Fibroblast of lung (primary cell): ENCODE measurements at places on chromosomes 1 and 21. TPM values are rescaled to one million over a fixed set of nuclear protein-coding genes. Genes with fewer than 3 reads are reported as not detected.

GRCh38 chr1:235855811-235856429 lies 10.8 kb downstream of the LYST start:
- DNase-seq, result no peak

- no peak for DNase-seq
Measured at GRCh38 chr1:30863858-30864604, 44.5 kb downstream of the SDC3 start.

DNA sequence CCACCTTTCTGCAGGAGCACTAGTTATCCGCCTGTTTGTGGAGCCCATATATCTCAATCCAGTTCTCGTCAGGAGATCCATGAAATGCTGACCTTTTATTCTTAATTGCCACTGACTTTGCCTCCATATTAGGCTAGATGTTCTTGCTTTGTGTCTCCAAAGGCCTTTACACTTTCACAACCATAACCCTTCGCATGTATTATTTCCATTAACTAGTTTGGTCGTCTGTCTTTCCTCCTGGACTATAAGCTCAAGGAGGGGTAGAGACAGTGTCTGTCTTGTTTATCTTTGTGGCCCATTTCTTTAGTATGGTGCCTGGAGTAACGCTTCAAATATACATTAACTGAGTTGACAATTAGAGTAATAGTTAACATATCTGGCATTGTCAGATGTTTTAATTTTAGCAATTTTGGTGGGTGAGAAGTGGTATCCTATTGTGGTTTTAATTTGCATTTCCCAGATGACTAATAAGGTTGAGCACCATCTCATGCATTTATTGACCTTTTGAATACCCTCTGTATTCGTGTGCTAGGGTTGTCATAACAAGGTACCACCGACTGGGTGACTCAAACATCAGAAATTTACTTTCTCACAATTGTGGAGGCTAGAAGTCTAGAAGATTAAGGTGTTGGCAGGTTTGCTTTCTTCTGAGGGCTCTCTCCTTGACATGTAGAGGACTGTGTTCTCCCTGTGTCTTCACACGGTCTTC lies 21.7 kb upstream of the IL12RB2 start:
- no peak for DNase-seq

DNA sequence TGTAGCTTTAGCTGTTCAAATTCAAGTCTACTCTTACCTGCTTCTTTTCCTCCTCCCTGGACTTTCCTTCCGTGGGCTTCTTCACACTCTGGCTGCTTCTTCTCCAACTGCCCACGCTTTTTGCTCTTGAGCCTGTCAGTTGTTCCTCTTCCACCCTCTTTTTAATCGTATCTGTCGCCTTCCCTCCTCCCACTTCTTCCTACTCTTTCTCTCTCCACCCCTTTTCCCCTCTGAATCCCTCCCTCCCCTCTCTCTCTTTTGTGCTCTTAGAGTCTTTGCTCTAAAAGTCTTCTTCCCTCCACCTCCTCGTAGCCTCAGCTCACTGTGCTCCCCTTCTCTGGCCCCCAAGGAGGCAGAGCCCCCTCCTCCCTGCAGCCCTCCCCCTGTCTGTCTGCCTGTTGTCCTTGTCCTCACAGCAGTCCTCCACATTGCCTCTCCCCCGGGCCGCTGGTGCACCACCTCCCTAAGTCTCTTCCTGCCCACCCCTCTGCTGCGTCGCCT lies 12.9 kb upstream of the GJA5 start:
- DNase-seq, result no peak

DNA sequence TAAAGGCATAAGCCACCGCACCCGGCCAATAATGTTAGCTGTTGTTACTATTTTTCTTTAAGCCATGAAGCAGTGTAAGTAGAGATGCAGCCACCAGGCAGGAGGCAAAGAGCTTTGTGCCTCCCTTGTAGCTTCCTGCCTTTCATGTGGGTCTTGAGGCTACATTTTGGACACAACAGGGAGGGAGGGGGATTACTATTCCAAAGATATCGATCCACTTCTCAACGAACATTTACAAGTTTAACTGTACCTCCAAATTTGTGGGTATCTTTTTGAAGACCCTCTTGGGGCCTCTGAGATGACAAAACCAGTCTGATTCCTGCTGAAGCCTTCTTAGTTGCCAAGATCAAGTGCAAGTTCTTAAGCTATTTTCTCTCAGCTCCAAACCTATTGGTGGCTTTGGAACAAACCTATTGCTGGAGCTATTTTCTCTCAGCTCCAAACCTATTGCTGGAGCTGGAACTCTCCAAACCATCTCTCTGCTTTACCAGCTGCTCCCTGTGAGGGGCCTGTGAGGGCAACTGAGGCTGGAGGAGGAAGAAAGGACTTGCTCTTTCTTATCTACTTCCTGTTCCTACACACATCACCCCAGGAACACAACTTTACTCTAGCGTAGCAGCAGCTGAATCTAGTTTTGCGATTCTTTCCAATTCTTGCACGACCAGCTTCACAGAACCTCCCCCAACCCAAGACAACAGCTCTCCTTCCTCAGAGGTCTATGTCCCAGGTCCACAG lies 16.1 kb upstream of the RCAN3 start:
- no peak for DNase-seq

DNA sequence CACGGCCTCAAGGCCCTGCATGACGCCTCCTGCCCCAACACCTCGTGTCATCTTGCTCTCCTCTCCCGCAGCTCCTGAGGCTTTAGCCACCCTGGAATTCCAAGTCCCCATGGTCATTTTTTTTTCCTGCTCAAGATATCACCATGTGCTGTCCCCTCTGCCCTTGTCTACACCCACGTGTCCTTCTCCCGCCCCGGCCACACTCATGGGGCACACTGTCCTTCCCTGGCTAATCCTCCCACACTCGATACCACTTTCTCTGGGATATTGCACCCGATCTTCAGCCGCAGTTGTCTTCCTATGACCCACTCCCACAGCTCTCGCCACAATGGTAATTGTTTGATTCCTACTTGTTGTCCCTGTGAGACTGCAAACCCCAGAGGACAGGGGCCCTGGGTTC lies 29.7 kb upstream of the LGALS8 start:
- no peak for DNase-seq

DNA sequence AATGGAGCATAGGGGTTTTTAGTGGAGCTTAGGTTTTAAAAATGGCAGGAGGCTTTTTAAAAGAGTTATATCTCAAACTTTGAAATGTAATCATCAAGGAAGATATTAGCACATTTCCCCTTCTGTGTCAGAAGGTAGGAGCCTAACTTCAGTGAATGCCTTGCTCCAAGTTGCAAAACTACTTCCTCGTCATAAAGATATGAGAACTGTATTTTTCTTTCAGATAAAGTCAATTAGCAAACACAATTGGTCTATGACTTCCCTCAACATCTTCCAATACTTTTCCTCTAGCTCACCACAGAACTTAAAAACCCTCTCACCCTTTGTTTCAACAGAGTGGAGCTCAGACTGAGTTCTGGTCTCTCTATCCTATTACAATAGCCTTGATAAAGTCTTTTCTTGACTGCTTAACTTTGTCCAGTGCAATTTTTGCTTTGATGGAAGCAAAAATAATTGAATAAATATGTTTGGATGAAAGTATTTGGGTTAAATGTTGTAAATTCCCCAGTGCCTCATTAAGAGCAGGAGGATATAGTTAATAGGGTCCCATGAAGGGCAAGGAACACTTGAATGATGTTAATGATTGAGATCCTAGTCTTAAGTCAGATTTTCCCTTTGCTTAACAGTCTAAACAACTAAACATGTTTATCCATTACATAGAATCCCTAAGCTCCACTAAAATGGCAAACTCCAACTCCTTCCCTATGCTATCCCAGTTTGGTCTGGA lies 58.9 kb downstream of the TNFSF18 start:
- no peak for DNase-seq

Gene PLXNA2
- 2.0 and 2.8 TPM in 2 replicates for total RNA-seq

Gene TCHH
- under 0.01 TPM in 1 of 2 replicates, not detected in the other for total RNA-seq
